AG04449 (cell line): ENCODE measurements at places on chromosomes 12 and 14.

- no peak for DNase-seq
Measured at GRCh38 chr12:47705229-47705565, 633 bp downstream of the RPAP3 start.

GRCh38 chr14:54646626-54647025 lies 79.7 kb downstream of the SAMD4A start:
- no peak for DNase-seq

DNA sequence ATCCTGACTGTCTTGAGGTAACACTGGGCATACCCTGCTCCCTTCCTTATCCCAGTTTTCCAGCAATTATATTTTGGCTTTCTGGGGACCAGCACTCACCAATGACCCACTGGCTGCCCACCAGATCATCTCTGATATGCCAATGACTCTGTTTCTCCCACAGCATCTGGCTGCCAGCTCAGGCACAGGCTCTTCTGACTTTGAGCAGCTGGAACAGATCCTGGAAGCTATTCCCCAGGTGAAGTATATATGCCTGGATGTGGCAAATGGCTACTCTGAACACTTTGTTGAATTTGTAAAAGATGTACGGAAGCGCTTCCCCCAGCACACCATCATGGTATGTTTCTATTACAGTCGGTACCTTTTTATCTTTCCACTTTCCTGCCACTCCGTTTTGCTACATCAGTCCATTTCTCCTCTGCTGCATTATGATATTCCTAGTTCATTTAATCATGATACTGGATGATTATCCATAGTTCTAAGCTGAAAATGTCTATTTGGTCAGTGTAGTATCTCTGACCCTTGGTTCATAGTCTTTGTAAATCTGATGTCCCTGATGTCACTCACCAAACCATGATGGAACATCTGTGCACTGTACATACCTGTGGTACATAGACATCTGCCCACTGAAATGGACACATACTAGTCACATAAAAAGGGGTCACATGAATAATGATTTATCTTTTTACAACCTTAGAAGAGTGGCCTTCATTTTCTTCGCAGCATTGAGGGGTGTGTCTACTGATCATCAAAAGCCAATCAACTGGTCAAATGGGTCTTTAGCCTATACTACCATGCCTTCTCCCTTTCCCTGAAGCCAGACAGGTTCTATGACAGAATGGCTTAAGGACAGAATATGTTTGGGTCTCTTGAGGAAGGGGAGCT lies 3.3 kb downstream of the GMPR2 start:
- no peak for DNase-seq

DNA sequence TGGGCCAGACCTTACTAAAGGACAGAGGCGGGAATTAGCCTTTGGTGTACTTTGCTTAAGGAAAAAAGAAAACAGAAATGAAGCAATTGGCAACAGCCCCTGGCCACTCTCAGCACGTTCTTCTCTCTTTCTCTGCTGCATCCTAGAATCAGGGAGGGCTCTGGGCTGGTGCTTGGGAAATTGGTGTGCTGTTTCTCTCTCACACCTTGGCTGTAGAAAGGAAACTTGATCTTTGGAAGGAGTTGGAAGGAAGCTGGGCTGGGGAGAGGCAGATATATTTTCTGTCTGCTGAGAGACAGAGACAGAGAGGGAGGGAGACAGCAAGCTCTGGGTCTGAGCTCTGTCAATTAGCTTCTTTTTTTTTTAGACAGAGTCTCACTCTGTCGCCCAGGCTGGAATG lies 27.4 kb downstream of the NOS1 start:
- DNase-seq = no peak

DNA sequence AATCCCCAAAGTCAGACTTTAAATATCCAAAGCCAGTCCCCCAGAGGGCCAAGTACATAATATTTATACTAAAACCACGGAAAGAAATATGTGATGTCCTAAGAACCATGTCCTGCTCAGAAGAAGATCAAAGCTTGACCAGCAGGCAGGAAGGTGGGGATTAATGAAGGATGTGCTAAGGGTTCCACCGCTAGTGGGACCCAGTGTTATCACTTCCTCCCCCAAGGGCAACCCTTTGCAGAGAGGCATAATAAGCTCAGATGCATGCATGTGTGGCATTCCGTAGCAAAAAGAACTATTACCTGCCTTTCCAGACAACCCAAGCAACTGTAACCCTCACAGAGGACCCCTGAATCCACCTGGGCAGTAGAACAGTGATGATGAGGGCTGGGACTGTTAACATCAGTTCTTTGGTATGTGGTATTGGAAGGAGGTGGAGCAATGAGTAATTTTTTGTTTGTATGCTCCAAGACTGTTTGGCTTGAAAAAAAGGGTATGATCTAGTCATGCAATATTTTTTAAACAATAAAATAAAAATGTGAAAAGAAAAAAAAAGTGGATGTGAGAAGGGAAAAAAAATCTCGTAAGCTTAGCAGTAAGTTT lies 71.7 kb upstream of the ETV6 start:
- DNase-seq = no peak

DNA sequence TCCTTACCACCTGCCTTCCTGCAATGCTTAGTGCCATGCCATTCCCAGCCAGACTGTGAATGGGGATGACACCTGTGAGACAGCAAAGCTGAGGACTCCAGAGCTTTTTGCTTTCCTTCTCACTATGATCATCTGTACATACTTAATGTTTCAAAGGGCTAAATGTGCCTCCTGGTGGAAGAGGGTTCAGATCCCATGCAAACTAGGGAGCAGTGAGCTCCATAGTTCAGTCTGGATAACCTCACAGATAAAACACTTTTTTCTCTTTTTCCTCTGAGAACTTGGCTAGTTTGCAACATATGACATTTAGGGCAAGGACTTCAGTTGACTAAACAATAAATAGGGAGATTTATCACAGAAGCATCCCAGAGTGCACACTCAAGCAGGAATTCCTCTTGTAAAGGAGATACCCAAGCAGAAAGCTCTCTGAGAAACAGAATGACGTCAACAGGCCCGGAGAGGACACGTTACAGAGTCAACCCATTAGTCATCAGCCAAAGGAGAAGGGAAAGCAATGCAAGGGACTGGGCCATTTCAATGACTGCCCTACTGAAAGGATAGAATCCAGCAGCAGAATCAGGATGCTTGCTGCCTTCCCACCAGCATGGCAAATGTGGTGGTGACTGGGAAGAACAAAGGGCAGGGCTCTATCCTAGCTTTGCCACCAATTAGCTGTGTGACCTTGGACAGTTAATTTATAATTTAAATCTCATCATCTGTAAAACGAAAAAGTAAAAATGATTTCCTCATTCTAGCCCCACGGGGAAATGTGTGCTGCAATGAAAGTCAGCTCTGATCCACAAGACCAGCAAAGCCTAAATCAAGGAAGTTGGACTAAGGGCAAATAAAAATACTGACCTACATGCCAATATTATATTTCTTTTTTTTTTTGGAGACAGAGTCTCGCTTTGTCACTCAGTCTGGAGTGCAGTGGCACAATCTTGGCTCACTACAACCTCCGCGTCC lies 80.8 kb upstream of the ACTN1 start:
- DNase-seq = peak; percentile 95

- no peak for DNase-seq
Measured at GRCh38 chr12:88393017-88393767, 187.1 kb downstream of the KITLG start.

DNA sequence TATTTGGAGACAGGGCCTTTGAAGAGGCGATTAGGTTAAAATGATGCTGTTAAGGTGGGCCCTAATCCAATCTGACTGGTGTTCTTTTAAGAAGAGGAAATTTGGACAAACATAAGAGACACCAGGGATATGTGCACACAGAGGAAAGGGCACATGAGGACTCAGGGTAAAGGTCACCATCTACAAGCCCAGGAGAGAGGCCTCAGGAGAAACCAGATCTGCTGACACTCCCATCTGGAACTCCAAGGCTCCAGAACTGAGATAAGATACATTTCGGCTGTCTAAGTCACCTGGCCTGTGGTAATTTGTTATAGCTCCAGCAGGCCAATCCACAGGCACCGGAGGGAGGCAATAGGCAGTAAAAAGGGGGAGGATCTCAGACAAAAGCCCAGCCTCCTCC lies 48.6 kb downstream of the KICS2 start:
- no peak for DNase-seq

DNA sequence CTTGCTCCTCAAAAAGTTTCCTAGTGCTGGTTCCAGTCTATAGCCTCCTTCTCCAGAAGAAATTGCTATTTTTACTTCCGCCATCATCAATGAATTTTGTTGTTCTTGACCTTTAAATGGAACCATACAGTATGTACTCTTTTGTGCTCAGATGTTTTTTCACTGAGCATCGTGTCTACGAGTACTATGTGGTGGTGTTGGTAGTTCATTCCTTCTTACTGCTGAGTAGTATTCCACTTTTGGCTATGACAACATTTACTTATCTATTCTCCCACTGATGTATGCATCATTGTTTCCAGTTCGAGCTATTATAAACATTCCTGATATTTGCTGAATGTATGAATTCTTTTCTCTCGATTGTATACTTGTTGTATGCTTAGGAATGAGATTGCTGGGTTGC lies 28.6 kb downstream of the SLC2A14 start:
- DNase-seq = no peak

DNA sequence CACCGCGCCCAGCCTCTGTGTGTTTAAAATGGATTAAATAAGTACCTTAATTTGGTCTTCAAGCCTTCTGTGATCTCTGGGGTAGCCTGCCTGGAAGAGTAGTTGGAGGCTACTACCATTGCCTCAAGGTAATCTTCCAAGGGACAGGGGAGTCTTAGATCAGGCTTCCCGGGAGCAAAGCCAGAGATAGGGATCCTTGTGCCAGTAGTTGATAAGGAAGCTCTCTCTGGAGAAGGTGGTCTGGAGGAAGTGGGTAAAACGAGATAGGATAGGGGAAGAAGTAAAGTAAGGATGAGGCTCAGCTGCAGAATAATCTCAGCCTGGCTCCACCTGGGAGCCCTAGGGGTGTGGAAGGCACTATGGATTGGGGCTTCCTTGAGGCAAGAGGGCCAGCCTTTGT lies 38.5 kb downstream of the FOS start:
- no peak for DNase-seq

DNA sequence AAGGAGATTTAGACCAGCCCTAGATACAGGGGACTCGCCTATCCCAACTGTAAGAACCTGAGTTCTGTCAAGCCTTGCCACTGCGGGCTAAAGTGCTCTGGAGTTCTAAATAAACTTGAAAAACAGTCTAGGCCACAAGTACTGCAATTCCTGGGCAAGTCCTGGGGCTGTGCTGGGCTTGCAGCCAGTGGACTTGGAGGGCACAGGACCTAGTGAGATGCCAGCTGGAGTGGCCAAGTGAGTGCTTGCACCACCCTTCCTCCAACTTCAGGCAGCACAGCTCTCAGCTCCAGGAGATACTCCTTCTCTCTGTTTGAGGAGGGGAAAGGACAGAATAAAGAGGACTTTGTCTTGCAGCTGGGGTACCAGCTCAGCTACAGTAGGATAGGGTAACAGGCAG lies 307.6 kb upstream of the FBXO33 start:
- DNase-seq = no peak

DNA sequence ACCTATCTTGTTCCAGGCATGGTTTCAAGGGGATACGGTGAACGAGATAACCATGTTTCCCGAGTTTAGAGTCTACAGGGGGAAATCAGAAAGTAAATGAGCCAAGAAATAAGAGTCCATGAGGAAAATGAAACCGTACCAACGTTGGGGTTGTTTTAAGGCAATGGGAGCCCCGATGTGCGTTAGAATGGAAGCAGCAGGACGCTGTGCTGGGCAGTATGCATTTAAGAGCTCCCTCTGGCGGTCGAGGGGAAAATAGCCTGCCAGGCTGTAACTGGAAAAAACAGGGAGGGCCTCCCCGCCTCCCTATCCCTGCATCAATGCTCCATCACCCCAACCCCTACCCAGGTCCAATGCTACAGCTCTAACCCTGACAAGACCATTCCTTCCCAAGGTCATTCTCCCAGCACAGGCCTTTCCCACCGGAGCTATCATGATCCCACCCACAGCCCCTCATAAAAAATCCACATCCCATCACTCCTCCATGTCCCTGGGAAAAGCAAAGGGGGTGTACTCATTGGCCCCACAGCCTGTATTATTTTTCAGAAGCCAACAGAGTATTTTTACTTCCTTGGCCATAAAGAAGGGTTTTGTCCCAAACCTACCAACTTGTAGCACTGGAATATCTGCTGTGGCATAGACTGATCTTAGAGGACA lies 226.3 kb upstream of the NOS1 start:
- no peak for DNase-seq

- DNase-seq = no peak
Measured at GRCh38 chr14:76212242-76212641, 60.5 kb downstream of the GPATCH2L start.

GRCh38 chr12:68158432-68158831 lies 1.1 kb downstream of the IFNG start:
- DNase-seq = no peak

GRCh38 chr12:94139816-94140215 lies 8.6 kb upstream of the PLXNC1 start:
- no peak for DNase-seq

GRCh38 chr14:71454513-71455332 lies 477.5 kb upstream of the RGS6 start:
- no peak for DNase-seq

DNA sequence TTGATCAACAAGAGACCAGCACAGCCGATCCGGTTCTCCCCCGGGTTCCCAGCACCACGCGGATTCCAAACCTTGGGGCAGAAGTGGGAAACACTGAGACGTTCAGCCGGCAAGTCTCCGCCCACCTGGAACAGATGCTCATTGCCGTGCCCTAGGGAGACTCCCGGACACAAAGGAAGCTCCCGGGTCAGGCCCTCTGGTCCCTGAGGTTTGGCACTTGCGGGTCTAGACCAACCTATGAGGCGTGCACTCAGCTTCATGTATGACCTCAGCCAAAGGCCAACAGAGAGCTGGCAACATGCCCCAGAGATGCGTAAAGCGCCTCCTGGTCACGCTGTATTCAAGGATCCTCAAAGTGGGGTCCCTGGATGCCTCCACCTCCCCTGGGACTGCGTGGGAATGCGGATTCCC lies 2.5 kb downstream of the RIMBP2 start:
- no peak for DNase-seq

- DNase-seq = no peak
Measured at GRCh38 chr14:61523751-61524150, 171.6 kb upstream of the HIF1A start.

GRCh38 chr12:3032770-3033538 lies 44.2 kb upstream of the TSPAN9 start:
- DNase-seq = no peak

GRCh38 chr14:27242874-27243273 lies 645.0 kb upstream of the NOVA1 start:
- no peak for DNase-seq

DNA sequence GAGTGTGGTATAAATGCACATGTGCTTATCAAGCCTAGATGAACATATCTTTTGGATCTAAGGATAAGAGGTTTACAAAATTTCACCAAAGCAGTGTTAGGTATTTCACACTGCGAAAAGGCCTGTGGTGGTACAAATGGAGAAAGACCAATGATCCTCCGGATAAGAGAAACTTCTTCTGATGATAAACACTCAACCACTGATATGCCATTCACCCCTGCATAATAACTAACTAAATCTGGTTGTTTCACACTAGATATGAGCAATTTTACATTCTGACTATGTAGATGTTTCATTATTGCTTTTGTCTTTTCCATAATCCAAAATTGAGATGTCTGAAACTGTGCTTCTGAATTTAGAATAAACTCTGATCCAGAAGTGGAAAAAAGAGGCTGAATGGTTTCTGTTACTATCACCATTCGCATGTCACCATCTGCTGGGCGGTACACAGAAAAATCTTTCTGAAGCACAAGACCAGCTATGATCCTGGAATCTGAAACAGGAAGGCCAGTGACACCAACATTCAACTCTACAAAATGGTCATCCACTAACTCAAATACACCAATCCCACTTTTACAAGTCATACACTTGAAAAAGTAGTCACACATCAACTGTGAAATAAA lies 1.3 kb downstream of the BBS10 start:
- no peak for DNase-seq
